ENCODE measurements at places on chromosomes 5 and 9.

- DNase-seq = no peak
Measured at GRCh38 chr9:91873637-91874051, 76.4 kb downstream of the ROR2 start.

DNA sequence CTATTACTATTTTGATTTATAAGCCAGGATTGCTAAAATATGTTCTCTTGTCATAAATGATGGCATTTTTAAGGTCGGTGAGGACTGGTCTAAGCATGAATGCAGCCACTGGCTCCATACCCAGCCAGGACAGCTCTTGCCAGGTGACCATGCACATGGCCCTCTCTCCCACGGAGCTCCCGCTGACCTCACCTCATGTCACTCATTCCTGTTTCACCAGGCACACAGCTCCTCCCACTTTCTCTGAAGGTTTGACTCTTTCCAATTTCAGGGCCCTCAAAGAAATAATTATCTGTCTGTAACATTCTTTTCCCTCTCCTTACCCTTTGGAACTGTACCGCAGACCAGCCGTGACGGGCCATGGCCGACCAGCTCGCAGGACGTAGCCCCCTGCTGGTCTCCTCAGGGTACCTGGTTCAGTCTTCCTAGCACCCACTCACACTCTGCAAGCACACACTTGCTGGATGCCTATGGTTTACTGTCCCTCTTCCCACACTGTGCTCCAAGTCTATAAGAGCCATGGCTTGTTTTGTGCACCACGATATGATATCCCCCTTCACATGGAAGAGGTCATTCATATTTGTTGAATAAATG, 72.5 kb downstream of the LIFR start:
- DNase-seq = no peak

DNA sequence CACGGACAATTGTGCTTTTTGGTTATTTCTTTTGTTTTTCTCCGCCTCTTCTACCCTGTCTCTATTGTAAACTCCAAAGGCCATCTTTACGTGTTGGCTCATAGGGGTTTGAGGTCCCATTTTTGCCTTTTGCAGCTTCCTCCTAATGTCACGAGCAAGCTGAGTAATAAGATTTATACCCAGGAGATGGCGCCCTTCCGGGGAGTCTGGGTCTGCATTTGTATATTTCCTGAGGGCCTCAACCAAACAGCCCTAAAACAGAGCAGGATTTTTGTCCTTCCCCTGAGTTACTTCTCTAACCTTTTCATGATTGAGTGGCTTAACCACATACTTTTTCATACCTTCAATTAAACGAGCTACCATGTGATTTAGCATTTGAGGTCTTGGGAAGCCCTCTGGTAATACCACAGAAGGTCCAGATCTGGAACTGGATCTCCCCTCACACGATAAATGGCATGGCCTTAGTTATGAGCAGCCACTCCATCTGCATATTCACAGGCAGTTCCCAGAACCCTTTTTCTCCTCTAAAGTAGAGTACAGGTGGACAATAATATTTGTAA, 11.2 kb upstream of the CFAP95 start:
- no peak for DNase-seq

DNA sequence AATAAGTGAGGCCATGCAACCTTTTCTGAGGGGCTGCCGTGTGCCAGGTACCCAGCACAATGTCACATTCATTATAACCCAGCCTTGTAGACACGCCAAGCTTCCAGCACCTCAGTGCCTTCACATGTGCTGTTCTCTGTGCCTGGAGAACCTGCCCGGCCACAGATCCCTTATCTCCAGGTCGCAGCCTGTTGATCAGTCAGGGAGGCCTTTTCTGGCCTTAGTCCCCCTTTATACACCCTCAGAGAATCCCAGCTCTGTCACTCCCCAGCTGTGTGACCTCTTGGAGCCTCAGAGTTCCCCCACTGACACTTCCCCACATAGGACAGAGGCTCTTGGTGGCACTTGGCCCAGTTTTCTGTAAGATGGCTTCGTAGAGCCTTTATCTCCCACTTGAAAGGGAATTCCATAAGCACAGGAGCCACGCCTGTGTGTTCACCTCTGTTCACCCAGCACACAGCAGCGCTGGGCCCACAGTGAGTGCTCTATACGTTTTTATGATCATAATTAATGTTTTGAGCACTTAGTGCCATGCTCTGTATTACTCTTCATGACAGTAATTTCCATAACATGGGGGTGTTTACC, 38.7 kb downstream of the NEURL1B start:
- no peak for DNase-seq

DNA sequence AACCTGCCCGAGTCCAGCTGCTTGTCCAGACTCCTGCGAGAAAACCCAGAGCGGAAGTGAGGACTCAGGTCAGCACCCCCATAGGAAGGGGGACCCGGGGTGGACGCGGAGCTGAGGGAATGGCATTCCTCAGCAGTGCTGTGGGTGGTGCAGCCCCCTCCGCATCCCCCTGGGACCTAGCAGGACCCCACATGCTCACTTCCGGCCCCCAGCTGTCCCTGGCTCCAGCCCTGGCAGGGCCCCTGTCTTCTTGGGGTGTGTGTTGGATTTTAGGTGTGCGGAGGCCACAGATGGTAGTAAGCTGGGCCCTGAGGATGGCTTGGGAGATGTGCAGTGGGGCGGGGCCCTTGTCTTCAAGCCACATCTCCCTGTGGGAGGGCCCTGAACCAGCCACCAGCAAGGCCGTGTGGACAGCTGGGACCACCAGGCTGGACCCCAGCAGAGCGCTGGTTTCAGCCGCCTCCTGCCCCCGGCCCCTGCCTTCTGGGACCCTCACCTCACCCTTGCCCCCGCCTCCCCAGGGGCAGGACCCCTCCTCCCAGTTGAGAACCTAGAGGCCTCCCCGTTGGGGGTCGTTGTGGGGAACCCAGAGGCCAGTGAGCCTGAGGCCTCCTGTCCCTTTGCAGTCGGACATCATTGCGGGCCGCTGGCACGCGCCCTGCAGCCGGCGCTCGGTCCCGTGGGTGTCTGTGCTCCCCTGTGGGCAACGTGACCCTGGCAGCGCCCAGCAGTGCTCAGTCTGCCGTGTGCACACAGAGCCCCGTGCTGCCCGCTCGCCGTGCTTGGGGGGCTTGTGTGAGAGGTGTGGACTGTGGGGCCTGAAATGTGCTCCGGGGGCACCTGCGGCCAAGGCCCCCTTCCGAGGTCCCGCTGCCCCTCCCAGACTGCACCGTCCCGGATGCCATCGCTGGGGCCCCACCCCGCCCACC, 10.8 kb upstream of the SLC9A3 start:
- no peak for DNase-seq

- peak; percentile 30 for DNase-seq
Measured at GRCh38 chr9:115006660-115007059, 76.3 kb upstream of the TNFSF8 start.

- DNase-seq = no peak
Measured at GRCh38 chr9:120767451-120767850, 25.8 kb downstream of the FBXW2 start.

DNA sequence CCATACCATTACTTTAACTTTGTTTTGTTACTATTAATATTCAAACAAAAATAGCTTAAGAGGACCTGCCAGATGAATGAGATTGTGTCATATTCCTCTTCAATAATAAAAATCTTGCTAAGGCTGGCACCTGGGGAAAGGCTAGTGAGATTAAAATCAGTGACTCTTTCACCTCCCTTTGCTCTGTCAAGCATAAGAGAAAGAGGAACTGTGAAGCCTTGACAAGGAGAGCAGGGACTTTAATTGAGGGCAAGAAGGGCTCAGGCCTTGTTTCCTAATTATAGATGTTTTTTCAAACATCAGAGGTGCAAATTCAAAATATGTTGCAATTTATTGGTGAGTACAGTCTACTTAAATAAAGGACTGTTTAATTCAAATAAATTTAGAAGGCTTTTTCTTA, 91.7 kb downstream of the SPATA31D1 start:
- DNase-seq = no peak

- no peak for DNase-seq
Measured at GRCh38 chr5:172046593-172046992, 40.2 kb upstream of the FBXW11 start.

DNA sequence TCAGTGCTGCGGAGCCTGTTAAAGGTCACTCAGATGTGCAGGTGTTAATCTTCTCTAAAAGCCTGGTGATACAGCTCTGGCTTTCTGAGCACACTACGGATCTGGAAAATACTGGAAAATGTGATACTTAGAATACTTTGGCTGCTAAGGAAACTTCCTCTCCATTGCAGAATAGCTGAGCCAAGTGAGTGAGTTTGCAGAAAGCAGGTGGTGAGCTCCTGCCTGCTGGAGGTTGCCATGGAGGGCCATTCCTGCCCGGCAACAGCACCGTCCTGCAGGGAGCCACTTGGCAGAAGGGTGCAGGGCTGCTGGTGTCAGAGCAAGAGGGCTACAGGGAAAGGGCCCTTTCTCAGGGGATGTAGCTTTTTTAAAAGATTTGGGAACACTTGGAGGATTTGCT, 40.7 kb downstream of the SECISBP2 start:
- no peak for DNase-seq

- DNase-seq = no peak
Measured at GRCh38 chr9:115597330-115597895, 479.5 kb upstream of the TNC start.
